Immature natural killer cell (primary cell): ENCODE measurements at places on chromosomes 2 and 18. TPM values are rescaled to one million over a fixed set of nuclear protein-coding genes. Genes with fewer than 3 reads are reported as not detected.

- DNase-seq = no peak
These were observed 104.7 kb upstream of the ARHGAP28 start for GRCh38 chr18:6624661-6625311.

DNA sequence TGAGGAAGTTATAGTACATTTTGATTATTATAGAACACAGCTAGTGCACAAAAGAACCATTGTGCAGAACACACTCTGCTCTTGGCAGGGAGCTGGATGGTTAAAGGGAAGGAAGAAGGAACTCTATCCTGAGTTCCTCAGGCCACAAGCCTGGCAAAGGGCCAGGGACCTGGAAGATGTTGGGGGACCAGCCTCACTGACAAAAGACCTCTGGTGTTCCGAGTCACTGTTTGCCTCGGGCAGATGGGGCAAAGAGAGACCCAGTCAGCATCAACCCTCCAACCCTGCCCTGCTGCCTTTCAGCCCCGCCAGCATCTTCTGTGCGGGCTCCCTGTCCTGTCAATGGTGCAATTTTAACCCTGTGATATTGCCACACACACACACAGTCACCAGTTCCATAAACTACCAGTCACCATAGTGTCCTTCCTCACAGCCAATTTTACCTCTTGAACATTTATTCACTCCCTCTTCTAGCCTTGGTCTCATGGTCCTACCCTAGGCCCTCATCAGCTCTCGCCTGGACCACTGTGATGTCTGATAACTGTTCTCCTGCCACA, 21.9 kb downstream of the NEMP2 start:
- no peak for DNase-seq

- no peak for DNase-seq
These were observed 364.4 kb downstream of the RND3 start for GRCh38 chr2:150122871-150123613.

DNA sequence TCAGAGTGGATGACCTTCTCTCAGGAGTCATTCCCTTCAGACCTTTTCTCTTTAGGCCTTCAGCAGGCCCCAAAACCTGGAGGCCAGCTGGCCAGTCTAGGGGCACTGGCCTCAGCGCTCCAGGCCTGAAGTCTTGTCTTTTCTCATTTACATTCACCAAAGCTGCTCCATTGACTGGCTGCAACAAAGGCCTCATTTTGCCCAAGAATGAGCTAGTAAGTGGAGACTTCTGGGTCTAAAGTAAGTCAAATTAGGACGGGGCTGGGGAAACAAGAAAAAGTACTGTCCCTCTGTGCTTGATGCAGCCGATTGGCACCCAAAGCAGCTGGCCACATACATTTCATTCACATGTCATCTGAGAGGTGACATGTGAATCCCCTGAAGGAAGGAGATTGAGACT, 83.8 kb upstream of the RIOK3 start:
- DNase-seq = no peak

GRCh38 chr2:134706587-134707329, 12.0 kb downstream of the TMEM163 start:
- no peak for DNase-seq

DNA sequence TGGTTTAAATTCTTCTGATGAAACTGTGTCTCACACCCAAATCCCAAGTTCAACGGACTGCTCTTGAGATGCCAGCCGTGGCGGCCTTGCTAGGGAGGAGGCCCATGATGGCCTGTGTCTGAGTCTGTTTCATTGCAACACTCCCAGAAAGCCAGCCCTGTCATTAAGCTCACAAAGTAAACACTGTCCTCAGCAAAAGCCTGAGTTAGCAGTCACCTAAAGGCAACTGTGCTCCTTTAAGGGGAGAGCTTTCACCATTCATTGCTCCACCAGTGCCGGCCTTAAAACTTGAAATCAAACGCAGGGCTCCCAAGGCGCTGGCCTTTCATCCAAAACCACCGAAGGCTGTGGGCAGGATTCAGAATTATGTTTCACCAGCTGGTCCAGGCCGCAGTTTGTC, 42.5 kb upstream of the PPP1CB start:
- no peak for DNase-seq

GRCh38 chr2:45743531-45744396, 92.3 kb downstream of the PRKCE start:
- no peak for DNase-seq

- no peak for DNase-seq
These were observed 22.1 kb upstream of the COL6A3 start for GRCh38 chr2:237435844-237436587.

GRCh38 chr2:152894051-152894450, 175.6 kb downstream of the ARL6IP6 start:
- no peak for DNase-seq

GRCh38 chr2:156005531-156005930, 327.0 kb downstream of the NR4A2 start:
- no peak for DNase-seq

GRCh38 chr2:137607722-137608318, 356.5 kb upstream of the HNMT start:
- DNase-seq = no peak

- DNase-seq = no peak
These were observed 39.4 kb downstream of the MAP4K4 start for GRCh38 chr2:101736861-101737291.

DNA sequence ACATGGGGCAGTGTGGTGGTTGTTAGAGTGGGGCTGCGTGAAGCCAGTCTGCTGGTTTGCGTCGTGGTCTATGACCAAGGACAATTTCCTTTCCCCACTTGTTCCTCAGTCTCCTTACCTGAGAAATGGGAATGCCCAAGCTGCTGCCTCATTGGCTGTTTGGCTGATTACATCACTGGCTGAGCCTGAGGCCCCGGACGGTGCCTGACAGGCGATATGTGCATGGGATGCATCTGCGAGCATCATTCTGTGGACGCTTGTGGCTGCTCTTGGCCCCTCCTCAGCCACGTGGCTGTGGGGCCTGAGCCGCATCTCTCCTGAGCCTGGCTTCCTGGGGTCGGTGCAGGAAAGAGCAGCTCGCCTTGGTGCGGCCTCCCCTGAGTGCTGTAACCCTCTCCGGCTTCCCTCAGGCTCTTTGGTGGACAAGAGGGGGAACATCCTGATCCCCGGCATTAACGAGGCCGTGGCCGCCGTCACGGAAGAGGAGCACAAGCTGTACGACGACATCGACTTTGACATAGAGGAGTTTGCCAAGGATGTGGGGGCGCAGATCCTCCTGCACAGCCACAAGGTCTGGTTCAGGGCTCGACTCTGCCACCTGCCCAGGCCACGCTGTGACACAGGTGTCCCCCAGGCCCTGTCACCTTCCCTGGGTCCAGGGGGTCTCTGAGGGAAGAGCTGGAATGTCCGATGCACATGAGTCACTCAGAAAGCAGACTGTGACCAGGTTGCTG, 17.2 kb downstream of the CNDP2 start:
- DNase-seq = no peak

DNA sequence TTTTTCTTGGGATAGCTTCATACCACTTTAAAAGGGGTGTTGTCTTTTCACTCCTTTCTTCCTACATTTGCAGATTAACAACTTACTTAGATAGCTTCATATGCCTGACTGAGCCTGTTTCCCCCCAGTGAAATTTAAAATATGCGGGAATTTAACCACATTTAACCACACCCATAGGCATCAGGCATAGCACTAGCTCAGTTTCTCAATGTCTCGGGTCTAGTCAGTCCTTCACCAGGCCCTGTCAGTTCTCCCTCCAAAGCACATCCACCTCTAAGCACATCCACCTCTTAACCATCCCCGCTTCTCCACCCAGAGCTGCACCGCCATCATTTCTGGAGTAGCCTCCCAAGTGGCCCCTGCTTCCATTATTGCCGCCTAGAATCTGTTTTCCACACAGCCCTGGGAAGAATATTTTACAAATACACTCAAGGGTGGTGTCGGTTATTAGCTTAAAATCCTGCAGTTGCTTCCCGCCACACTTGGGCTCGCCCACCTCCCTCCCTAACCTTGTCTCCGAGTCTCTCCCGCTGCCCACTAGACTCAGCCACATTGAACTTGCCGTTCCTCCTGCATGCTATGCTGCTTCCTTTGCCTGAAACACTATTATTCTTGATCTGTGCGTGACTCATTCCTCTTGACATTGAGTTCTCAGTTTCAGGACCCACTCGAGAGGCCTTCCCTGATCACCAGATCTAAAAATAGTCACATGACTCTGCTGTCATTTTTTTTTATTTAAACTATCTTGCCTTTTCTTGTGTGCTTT, 68.3 kb downstream of the SPTBN1 start:
- no peak for DNase-seq

GRCh38 chr2:143397884-143398614, 268.8 kb downstream of the ARHGAP15 start:
- DNase-seq = no peak

DNA sequence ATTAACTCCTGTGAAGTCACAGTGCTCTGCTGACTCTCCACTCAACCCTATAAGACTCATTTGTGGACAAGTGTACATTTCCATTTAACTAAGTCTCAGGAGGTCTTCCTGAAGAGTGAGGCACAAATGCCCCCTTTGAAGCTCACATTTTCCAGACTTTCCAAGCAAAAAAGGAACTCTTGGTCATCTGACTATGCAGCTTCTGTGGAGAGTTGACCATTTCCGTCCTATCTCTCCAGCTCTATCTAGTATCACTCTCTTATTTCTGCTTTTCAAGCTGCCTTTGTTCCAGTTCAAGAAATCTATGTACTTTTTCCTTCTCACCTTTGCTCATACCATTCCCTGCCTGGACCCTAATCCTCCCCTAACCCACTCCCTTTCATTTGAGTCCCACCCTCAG, 77.0 kb downstream of the ANTXR1 start:
- DNase-seq = no peak

- DNase-seq = no peak
These were observed 113.9 kb upstream of the TFCP2L1 start for GRCh38 chr2:121398853-121399252.

- no peak for DNase-seq
These were observed 35.3 kb downstream of the RALB start for GRCh38 chr2:120288016-120288373.

- no peak for DNase-seq
These were observed 7.2 kb upstream of the PROC start for GRCh38 chr2:127410871-127411652.

DNA sequence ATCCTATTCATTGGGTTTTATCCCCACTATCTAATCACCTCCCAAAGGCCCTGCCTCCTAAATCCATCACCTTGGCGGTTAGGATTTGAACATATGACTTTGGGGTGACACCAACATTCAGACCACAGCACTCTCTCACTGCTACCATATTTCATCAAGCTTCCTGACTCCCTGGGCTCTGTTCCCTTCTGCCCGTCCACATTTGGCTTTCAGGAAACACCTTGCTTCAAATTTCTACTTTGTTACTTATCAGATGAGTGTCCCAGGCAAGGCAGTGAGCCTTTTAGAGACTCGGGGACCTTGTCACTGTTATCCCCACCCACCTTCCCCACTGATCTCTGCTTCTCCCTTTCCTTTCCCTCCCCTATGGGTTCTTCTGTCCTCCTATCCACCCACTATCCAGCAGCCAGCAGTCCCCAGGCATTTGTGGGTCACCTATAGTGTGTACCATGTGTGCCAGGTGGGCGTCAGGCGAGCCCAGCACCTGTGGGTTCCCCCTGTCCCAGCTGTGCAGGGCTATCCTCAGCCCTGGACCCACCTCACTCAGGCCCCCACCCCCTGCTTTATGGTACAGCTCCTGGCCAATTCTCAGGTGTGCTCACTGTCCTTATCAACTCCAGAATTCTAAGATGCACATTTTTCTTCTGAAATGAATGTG, 230.9 kb downstream of the LOXHD1 start:
- DNase-seq = no peak

GRCh38 chr2:238233625-238234024, 6.2 kb downstream of the HES6 start:
- no peak for DNase-seq

DNA sequence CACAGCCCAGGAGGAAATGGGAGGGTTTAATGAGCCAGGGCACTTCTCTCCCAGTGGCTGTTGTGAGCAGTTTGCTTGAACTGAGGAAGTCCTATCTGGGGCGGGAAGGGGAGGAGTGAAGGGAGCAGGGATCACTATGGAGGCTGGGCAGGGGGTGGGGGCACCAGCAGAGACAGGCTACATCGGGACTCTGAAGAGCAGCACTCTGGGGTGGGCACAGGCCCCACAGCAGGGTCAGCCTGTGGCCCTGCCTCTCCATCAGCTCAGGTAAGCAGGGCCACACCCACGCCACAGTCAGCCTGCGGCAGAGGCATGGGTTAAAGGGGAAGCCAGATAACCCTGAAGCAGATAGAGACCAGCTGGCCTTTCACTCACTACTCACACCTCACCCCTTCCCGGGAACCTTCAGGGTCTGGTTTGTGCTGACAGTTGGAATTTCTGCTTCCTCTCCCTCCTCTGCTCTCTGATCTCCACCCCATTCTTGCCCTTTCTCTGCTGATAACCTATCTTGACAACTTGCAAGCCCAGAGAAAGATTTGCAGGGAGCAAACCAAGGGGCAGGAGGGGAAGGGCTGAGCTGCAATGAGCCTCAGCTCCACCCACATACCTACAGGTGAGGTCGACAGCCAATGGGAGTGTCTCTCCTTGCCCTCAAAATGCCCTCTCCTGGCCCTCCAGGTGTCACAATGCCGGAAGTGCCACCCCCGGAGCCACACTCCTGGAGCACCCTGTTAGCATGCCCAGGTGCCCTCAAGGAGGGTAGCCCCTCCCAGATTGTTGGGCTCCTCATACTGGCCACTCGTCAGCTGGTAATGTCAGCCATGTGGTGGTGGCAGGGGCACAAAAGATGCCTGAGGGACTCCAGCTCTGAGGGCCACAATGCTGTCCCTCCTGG, 3.7 kb downstream of the SIGLEC15 start:
- DNase-seq = no peak

DNA sequence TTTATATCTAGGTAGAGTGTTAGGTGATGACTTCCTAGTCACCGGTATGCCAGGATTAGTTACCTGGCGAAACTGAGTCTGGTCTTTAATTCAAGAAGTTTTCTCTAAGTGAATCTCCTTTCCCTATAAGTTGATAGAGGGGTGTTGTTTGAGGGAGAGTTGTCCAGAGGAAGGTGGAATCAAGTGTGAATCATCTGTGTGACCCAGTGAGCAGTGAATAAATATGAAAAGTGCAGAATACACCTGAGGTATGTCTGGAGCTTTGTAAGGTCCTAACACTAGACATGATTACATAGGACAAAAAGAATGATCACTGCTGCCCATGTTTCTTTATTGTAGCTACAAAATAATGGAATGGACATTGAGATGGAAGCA, 11.2 kb downstream of the POU3F3 start:
- DNase-seq = no peak

The RGPD3 gene
- polyA plus RNA-seq = 0.09 TPM

The C1GALT1C1L gene
- not detected for polyA plus RNA-seq

The FBXO48 gene
- polyA plus RNA-seq = 0.39 TPM

The ACMSD gene
- polyA plus RNA-seq = not detected

The BOK gene
- 15.2 TPM for polyA plus RNA-seq

The EN1 gene
- not detected for polyA plus RNA-seq

The RND3 gene
- polyA plus RNA-seq = not detected

The ZNF521 gene
- polyA plus RNA-seq = 1.8 TPM

The LYG1 gene
- not detected for polyA plus RNA-seq

The ADD2 gene
- not detected for polyA plus RNA-seq

The DYSF gene
- 4.2 TPM for polyA plus RNA-seq

The CD8A gene
- 93.4 TPM for polyA plus RNA-seq
